Inflammatory macrophage (primary cell): ENCODE measurements at places on chromosomes 11 and 22.
A peak's percentile ranks its signal among the peaks of the same experiment; 100 is the strongest.

GRCh38 chr11:123588117-123588863 lies 66.1 kb downstream of the SCN3B start:
- DNase-seq: no peak

DNA sequence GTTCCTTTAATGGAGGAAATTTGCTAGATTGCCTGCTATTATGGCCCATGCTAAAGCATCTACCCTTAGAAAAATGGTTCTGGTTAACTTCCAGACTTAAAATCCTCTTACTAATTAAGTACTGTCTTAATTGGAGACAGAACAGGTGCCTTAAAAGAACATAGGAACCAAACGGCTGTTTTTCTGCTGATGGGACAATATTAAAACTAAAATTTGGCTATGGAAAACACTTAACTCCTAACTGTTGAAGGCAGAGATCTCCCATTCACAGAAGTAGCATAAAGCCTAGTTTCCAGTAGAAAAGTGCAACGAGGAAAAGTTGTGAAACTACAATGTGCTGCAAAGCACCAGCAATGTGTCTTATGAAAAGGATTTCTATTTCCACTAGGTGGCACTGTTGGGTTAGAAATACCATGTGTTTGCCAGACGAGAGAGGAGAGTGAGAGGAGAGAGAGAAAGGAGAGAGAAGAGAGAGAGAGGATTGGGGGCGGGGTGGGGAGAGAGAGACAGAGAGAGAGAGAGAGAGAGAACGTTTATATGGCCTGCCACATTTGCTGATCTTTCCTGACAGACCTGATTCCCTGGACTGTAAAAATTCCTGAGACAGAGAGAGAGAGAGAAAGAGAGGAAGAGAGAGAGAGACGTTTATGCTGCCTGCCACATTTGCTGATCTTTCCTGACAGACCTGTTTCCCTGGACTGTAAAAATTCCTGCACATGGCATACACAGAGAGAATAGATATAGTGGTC lies 51.5 kb downstream of the FAM181B start:
- DNase-seq: peak; percentile 48

- DNase-seq: no peak
Measured at GRCh38 chr22:23250056-23250784, 69.9 kb downstream of the BCR start.

GRCh38 chr11:124583781-124584180 lies 14.0 kb downstream of the OR8A1 start:
- DNase-seq: no peak

- no peak for DNase-seq
Measured at GRCh38 chr11:35859301-35859700, 84.6 kb upstream of the LDLRAD3 start.

DNA sequence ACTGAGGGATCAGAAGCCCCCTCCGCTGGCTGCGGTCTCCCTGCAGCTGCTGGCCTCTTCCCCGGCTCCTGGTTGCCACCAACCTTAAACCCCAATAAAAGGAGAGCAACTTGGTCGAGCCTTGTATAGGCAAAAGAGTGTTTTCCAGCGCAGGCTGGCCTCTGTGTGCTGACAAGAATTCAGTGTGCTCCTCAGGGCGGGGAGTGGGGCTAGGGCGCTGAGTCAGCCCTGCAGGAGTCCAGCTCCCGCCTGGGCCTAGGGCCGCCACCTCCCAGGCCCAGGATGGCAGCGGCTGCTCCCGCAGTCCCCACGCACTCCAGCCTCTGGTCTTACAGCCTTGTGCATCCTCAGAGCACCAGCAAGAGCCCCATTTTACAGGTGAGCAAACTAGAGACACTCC lies at the start of gene SHISAL1:
SHISAL1 (minus strand) TSS at position 186 of the 400 bp plus-strand sequence. CDS start 12,006 bp downstream, outside the sequence.
- no peak for DNase-seq

- no peak for DNase-seq
Measured at GRCh38 chr11:56906683-56907148, 82.0 kb upstream of the OR5AK2 start.

- DNase-seq: peak; percentile 67
Measured at GRCh38 chr11:14537134-14537599, 17.0 kb upstream of the PSMA1 start.

GRCh38 chr22:44876921-44877320 lies 124.5 kb downstream of the ARHGAP8 start:
- DNase-seq: no peak

DNA sequence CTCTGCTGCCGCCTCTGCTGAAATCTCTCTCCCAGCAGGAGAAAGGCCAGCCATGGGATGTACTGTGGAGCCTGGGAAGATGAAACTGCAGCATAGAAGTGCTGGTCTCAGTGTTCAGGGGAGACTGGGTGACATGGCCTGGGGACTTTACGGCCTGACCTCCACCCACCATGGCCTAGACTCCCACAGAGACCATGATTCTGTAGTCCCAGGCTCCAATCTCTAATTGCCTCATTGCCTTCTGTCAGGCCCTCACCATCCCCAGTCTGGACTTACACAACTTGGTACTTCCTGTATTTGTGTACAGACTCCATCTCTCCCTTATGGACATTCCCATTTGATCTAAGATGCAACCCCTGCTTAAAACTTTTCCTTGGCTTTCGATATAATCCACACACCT lies 43.1 kb downstream of the TRAF6 start:
- DNase-seq: peak; percentile 78

DNA sequence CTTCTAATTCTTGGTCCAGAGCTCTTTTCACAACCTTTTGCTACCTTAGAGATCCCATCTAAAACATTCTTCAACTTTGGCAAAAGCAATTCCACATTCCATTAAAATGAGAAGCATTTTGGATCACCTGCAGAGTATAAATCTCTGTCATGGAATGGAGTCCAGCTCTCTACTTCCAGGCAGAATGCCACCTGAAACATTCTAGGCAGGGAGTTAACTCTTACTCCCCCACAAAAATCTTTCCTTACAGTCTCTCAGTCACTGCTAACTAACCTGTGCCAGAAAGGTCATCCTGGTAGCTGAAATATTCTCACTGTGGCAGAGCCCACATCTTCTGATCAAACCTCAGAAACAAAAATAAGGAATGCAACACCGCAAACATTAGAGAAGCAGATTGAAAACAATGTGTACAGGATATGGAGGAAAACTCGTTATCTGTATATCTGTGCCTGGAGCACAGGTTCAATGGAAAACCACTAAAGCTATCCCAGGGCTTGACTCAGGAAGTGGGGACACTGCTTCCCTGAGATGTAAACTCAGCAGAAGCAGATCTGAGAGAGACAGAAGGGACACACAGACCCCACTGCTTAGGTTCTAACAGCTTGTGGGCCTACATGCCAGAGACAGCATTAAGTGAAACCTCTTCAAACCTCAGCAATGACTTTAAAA lies 78.9 kb downstream of the KCNC1 start:
- DNase-seq: no peak

GRCh38 chr11:71198141-71198822 lies 54.1 kb downstream of the SHANK2 start:
- no peak for DNase-seq
